ENCODE measurements at places on chromosomes 12 and 14.
A peak's percentile ranks its signal among the peaks of the same experiment; 100 is the strongest.

GRCh38 chr14:95885866-95886265, 9.2 kb downstream of the TUNAR start:
- DNase-seq = no peak

DNA sequence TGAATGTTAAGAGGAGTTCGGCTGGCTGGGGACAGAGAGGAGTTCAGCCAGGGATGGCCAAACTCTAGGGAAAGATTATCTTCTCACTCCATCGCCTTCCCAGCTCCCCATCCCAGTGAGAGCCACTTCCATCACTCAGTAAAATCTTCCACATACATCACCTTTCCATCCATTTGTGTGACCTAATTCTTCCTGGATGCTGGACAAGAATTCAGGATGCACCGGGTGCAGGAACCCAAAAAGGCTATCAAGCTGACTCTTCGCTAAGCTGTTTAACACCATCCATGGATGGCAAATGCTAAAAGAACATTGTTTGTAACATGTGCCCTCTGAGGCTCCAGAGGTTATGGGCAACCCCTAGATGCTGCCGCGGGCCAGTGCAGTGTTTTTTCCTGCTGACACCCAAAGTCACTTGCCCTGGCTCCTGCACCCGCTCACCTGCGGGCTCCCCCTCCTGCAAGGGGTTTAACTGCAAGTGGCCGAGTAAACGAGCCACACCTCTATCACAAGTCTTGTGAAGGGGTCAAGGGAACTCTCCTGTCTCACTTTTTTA, 216.0 kb upstream of the NPAS3 start:
- no peak for DNase-seq

- no peak for DNase-seq
Measured at GRCh38 chr12:17579205-17580026, 510.6 kb downstream of the RERGL start.

DNA sequence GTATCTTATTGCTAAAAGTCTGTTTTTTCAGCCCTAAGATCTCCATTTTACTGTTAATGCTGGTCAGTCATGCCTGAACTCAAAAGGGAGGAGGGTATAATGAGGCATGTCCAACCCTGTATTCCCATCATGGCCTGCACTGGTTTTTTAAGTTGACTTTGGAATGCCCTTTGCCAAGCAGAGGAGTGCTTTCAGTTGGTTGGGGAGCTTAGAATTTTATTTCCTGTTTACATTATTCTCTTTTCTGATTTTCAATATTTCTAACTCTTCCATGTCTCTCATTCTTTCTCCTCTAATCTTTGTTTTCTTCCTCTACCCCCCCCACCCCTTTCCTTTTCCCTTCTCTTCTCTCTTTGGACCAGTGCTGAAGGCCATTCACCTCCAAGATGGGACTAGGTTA, 4.9 kb upstream of the DHRS2 start:
- DNase-seq = no peak

DNA sequence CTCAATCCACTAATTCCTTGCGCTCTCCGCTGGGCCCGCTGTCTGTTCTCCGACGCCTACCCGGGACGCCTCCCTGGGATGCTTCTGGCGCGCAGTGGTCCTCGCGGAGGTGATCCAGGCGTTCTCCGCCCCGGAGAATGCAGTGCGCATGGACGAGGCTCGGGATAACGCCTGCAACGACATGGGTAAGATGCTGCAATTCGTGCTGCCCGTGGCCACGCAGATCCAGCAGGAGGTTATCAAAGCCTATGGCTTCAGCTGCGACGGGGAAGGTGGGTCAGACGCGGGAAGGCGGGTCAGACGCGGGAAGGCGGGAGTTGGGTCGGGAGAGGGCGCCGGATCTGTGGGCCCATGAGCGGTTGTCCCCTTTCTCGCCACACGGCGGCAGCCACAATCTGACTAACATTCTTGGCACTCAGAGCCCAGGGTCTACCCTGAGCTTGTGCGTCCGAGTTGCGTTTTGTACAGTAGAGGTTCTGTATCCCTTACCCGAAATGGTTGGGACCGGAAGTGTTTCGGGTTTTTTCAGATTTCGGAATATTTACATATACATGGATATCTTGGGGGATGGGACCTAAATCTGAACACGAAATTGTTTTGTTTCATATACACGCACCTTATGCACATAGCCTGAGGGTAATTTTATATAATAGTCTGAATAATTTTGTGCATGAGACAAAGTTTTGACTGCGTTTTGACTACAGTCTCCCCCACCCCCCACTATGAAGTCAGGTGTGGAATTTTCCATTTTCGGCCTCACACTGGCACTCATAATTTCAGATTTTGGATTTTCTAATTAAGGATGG, 762 bp downstream of the C12orf57 start:
- DNase-seq = peak; percentile 94

GRCh38 chr12:38113991-38114390, 202.6 kb upstream of the ALG10B start:
- DNase-seq = no peak

Data from NB4 (cell line).